ENCODE measurements at places on chromosomes 2 and 18. TPM values are rescaled to one million over a fixed set of nuclear protein-coding genes. Genes with fewer than 3 reads are reported as not detected.

- peak; percentile 5 for DNase-seq
Measured at GRCh38 chr18:53753601-53754000, 470.9 kb downstream of the MBD2 start.

- DNase-seq = peak; percentile 61
Measured at GRCh38 chr18:41745166-41746049, 209.6 kb upstream of the PIK3C3 start.

- no peak for DNase-seq
Measured at GRCh38 chr18:23200756-23201155, 65.5 kb downstream of the CABLES1 start.

DNA sequence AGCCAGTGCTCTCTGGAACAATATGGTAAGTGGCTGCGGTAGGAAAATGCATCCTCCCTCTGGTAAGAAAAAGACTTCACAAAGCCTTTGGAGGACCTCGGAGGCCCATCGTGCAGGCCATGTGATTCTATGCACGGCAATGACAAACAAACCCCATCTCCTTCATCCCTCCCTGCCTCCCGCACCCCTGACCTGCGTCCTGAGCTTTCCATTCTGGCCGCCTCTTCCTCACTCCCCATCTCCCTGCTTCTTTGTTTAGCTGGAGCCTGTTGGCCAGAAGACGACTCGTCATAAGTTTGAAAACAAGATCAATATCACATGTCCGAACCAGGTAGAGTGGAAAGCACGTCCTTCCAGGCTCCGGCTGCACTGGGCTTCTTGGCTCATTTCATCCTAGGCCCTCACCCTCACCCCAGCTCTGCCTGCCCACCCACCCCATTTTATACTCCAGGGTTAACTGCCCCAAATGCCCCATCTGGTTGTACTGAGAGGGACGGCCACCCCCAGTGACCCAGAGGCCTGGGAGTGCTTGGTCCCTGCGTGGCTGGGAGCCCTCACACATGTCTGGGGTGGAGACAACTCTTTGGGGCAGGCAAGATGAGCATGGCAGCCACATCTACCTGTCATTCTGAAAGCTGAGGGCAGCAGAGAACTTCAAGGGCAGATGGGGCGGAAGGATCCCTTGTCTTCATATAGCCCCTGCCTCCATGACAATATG, 94.0 kb downstream of the PLB1 start:
- no peak for DNase-seq

Gene ABHD1
- not detected for total RNA-seq

DNA sequence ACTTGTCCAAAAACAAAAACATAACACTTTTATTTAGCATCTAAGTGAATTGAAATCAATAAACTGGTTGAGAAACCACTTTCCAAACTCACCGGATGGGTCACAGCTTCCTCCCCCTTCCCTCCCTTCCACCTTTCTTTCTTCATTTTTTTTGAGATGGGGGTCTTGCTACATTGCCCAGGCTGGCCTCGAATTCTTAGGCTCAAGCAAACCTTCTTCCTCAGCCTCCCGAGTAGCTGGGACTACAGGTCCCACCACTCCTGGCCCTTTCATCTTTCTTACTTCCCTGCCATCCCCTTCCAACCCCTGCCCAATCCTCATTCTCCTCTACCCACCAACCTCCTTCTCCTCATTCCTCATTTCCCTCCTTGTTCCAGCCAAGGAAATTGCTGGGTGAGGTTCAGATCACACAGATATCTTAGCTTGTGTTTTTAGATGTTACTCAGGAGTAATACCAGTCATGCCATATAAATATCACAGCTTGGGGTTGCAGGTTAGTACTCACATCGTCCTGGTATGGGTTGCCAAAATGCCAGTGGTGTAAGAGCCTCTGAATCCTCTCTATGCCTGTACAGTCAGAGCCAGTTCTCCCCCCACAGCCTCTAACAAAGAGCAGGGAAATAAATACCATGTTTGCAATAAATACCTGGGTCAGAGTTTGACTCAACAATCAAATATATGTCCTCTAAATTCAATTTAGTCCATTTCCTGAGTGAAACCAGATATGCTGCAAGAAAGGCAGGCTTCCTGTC, 132.7 kb upstream of the NDUFV2 start:
- DNase-seq = no peak

DNA sequence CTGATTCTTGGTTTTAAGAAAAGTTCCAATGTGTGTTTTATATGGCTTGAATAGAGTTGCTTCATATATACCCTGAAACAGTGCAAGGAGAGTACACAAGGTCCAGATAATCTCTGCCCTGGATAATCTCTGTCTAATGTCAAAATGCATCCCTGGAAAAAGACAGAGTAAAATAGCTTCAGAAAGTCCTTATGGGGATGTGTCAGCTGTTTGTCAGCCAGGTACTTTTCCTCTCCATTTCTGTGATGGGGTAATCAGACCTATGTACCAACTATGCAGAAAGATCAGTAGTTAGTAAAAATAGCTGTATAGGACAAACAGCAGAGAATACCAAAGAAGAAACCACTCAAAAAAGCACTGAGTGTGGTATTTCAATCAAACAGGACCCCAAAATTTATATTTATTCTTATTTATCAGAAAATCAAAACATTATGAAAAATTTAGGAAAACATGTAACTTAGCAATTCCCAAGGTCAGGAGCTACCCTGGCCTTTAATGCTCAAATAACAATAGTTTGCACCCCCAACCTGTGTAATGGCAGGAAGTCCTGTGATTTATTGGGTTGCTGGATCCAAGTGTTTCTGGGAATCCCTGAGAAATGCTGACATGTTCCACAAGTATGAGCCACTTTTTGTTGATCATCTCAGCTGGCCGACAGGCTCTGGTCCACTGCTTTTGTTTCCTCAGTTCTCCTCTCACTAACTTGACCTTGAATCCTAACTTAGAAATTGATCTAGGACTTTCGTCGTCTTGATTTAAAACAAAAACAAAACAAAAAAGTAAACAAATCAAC, 69.6 kb downstream of the MDH1 start:
- no peak for DNase-seq

- DNase-seq = no peak
Measured at GRCh38 chr18:43004421-43004820, 111.1 kb downstream of the RIT2 start.

DNA sequence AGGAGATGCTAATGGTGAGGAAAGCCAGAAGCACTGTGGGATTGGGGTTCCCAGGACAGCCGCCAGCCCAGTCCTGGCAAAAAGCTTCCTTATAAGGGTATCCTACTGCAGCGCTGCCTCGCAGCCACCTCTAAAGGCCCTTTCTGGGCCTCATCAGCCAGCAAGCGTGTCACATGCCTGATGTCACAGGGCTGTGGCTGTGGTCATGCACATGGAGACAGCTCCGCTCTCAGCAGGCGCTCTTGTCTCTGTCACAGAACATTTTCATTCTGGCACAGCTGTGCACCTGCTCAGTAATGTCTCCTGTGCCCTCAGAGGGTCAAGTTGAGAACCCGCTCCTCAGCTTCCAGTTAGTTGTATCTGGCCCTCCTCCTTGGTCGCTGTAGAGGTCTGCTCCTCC, 17.7 kb upstream of the MAL start:
- no peak for DNase-seq

Gene GPR39
- total RNA-seq = not detected

Gene NGEF
- total RNA-seq = 4.2 TPM

GRCh38 chr2:75982719-75983118, 272.0 kb upstream of the GCFC2 start:
- DNase-seq = no peak

DNA sequence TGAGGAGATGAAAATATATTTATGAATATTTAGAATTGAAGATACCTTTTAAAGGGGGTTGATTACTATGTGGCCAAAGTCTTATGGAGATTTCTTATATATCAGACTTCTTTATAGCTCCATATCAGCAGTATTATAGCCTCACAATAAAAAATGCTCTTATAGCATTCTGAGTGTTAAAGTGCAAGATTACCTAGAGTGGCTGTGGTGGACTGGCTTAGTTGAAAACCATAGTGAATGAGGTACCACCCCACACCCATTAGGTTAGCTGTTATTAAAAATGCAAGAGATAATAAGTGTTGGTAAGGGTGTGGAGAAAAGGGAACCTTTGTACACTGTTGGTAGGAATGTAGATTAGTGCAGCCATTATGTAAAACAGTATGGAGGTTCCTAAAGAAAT, 39.7 kb downstream of the NCOA1 start:
- DNase-seq = no peak

Gene TMEM247
- total RNA-seq = not detected

GRCh38 chr2:100718065-100718629, 101.8 kb upstream of the NPAS2 start:
- DNase-seq = peak; percentile 20

- no peak for DNase-seq
Measured at GRCh38 chr2:118529908-118530599, 317.4 kb downstream of the EN1 start.

GRCh38 chr2:119482481-119483394, 41.5 kb downstream of the SCTR start:
- DNase-seq = no peak

GRCh38 chr2:241877989-241878970, 8.8 kb downstream of the RTP5 start:
- DNase-seq = peak; percentile 92

DNA sequence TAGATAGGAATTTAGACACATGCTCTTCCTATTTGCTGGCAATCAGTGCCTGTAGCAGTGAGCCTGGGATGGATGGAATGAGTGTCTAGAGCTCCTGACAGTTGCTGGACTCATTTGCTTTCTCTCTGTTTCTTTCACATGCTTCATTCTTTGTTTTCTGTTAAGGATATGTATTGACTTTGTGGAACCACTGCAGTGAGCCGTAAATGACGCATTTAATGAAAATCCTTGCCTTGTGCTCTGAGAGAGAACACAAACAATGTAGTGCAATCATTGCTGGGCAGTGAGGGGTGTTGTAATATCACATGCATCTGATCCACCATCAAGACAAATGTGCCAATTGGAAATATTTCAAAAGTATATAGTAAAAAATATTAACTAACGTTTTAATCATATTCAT, 25.2 kb upstream of the CDH20 start:
- no peak for DNase-seq

GRCh38 chr2:76019128-76019527, 308.4 kb upstream of the GCFC2 start:
- no peak for DNase-seq

GRCh38 chr2:68834737-68835376, 36.3 kb downstream of the BMP10 start:
- DNase-seq = no peak

DNA sequence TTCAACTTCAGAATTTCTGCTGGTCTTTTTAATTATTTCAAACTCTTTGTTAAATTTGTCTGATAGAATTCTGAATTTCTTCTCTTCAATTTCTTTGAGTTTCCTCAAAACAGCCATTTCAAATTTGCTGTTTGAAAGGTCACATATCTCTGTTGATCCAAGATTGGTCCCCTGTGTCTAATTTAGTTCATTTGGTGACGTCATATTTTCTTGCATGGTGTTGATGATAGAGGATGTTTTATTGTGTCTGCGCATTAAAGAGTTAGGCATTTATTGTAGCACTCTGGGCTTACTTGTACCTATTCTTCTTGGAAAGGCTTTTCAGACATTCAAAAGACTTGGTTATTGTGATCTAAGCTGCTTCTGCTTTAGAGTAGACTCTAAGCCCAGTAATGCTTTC, 698.4 kb upstream of the LRRTM1 start:
- DNase-seq = no peak

Gene IL37
- not detected for total RNA-seq

Gene CLASP1
- total RNA-seq = 8.1 TPM

- DNase-seq = peak; percentile 77
Measured at GRCh38 chr2:217899231-217900009, 103.4 kb downstream of the TNS1 start.

DNA sequence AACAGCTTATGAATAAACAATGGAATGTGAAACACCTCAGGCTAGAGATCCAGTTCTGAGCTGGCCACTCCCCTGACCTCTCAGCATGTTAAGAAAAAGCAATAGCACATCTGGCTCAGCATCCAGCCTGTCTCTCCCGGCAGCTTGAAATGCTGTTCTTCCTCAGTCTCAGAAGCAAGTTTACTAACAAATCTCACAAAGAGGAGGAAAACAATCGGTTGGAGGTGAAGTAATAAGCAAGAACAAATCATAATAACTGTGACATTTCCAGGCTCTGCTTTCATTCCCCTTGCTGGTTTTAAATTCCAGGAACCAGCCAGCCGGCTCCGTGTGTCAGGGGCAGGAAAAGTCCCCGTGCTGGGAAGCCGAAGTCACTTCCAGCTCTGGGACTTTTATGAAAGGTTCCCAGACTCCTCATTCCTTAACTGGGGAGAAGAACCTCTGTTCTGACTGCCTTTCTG, 133.9 kb upstream of the ARL4C start:
- no peak for DNase-seq

Gene SLC39A10
- total RNA-seq = 5.3 TPM

GRCh38 chr18:31965316-31965970, 22.5 kb upstream of the TRAPPC8 start:
- no peak for DNase-seq

GRCh38 chr2:171432969-171433762, 624 bp downstream of the METTL8 start:
- peak; percentile 34 for DNase-seq

Gene CAPN14
- 1.3 TPM for total RNA-seq

GRCh38 chr2:31176742-31177141, 38.5 kb upstream of the GALNT14 start:
- DNase-seq = no peak

GRCh38 chr2:213036836-213037235, 114.6 kb downstream of the IKZF2 start:
- DNase-seq = no peak

GRCh38 chr2:66573416-66573815, 138.5 kb downstream of the MEIS1 start:
- DNase-seq = peak; percentile 66

- DNase-seq = no peak
Measured at GRCh38 chr2:237729681-237730475, 68.7 kb upstream of the RBM44 start.

GRCh38 chr2:6793913-6794312, 71.8 kb downstream of the CMPK2 start:
- no peak for DNase-seq

Gene RTKN
- total RNA-seq = 111 TPM

DNA sequence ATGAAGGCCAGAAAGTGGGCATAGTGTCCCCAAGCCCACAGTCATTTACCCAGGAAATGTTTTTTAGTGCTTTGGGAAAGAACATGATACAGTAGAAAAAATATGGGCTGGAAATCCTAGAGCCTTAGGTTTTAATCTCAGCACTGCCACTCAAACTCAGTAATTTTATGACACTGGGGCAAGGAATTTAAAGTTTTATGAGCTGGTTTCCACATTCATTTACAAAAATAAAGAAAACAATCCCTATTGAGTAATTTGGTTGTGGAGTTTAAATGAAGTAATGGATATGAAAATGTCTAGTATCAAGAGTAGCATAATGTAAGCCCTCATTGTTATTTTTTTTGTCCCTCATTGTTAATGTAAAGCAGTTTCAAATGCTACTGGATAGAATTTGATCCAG, 51.5 kb upstream of the FRZB start:
- DNase-seq = no peak

GRCh38 chr2:172062402-172063004, 22.8 kb upstream of the DLX1 start:
- no peak for DNase-seq

Data from stomach (tissue), 19 donors.